ENCODE measurements at places on chromosomes 1 and 21.

DNA sequence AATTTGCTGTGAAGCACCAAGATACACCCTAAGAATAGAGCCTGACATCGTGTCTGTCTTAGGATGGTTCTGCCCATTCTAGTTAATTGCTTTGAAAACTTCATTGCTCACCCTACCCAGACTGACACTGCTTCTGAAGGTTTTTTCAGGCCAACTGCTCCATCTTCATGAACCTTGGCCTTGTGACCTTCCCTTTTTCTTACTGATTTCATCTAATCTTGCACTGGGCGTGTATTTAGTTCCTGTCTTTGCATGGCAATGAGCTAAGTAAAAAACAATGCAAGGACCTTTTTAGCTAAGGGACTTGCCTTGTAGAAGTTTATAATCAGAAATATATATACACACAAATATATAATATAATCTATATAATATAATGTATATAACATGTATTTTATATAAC is 108.0 kb downstream of the PBX1 start:
- DNase-seq = no peak

DNA sequence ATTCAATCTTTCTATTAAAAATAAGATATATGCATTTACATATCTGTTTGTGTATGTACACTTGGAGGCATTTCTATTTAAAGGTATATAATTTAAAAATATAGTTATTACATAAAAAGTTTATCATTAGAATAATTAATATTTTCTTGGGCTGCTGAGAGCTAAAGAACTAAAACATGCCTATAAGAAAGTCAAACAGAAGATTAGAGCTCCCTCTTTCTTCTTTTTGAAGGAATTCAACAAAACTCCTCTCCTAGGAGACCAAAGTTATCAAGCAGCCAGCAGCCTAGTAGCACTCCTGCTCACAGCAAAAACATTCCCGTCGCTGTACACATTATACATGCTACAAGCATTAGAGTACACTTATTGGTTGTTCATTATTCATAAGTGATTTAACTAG is 216.4 kb downstream of the VAV3 start:
- DNase-seq = no peak

DNA sequence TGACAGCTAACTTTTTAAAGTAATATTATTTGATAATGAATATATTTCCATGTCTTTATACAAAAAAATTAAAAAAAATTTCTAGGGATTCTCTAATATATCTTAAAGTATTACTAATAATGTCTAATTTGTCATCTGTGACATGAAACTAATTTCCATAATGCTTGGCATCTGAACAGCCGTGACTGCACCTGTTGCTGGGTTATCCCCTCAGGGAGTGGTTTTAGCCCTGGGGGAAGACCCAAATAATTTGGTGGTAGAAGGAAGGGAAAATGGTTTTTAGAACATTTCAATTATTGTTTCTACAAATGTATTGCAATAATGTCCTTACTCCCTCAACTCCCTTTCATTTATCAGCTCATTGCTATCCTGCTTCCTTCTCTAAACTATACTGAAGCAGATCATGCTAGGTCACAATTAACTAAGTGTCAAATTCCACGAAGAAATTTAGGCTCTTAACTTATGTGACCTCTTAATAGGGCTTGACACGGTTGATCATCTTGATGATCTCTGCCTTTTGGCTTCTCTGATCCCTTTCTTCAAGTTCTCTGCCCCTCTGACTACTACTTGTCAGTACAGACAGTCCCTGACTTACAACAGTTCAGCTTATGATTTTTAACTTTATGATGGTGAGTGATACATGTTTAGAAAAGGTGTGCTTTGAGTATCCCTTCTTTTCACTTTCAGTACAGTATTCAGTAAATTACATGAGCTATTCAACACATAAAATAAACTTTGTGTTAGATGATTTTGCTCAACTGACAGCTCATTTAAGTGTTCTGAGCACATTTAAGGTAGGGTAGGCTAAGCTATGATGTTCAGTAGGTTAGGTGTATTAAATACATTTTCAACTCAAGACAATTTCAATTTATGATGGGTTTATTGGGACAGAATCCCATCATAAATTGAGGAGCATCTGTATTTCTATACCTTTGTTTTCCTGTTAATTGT is 26.4 kb upstream of the DPH5 start:
- DNase-seq = no peak

- no peak for DNase-seq
These were observed 36.9 kb downstream of the ATP1B1 start for GRCh38 chr1:169143346-169143745.

DNA sequence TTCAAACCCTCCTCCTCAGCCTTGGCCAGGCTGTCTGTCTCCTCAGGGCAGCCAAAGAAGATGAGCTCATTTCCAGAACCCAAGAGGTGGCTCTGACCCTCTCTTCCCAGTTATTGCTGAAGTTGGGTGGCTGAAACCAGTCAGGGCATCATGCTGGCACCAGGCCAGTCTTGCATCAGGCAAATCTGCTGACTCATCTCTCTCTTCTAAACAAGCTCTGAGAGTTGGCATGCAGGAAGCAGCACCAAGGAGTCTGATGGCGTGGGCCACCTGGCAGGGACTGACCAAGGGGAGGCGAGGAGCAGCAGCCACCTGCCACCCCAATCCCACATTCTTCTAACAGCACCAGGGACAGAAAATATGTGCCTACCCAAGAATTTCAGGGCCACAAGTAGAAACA is 104.8 kb upstream of the ATP1A1 start:
- DNase-seq = no peak

DNA sequence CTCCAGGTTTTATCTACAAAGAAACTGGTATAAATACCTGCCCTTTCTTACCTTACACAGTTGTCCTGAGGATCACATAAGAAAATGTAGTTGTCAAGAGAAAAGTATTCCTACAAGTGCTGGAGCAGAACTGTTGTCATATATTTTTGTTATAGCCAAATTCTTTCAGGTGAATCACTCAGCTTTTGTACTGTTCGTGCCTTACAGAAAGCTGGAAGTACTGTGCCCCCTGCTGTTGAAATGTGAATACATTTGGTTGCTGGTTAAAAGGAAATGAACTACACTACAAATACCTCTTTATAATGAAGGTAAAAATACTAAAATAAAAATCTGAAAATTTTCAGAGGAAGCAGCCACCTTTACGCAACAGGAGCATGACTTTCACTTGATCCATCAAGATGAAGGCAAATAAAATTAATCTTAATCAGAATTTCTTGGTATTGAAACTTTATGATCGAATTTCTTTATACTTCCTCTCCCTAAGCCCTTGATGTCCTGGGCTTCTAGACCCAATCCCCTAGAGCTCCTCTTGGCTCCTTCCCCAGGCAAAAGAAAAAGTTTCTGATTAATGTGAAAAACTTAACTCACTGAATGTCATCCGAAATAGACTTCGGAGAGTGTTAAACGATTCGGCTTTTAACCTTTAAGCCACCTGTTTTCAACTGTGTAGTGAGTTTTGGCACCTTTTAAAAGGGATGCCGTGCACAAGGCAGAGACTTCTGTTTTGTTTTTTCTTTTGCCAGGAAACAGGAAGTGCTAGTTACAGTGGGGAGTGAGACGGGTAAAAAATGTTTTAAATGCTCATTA is 12.5 kb downstream of the CHML start:
- DNase-seq = no peak

GRCh38 chr1:200873671-200874397 is 1.1 kb downstream of the GPR25 start:
- DNase-seq = no peak

DNA sequence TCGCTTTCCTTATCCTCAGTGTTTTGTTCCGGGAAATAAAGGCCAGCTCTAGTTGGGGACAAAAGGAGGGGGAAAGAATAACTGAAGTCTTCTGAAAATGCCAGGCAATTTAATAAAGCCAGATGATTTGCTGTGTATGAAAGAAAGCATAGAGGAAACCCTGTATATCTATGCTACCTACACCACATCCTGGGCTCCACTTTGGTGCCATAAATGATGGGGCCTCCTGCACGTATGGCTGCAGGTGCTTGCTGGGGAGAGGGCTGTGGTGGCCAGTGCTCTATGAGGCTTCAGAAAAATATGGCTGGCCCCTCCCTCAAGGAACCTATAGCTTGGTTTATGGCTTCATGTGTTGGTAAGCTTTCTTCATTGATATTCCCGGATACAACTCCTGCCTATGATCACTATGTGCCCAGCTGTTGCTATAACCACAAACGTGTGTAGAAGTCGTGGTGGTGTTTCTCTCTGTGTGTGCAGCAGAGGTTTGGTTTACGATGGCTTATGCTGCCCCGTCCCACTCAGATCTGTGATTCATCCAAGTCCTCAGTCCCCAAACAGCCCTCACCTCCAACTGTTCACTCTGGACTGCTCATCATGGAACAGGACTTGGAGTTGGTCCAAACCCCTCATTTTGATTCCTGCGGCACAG is 59.5 kb downstream of the BACE2 start:
- no peak for DNase-seq

- DNase-seq = no peak
These were observed 45.7 kb upstream of the HOOK1 start for GRCh38 chr1:59768792-59769735.

DNA sequence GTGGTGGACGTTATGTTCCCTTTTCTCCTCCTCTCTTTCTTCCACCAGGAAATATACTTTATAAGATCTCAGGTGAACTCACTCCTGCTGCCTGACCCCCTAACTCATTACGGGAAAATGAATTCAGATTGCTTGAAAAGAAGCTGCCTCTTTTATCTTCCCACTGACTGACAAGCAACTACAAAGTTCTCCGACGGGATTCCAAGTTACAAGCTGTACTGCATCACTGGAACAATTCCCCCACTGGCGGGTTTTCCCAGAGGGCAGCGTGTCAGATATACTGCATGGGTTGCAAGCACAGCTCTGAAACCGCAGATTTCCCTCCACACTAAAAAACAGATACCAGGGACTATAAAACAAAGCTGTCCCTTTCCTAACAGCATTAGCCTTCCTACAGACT is 390.6 kb downstream of the KCTD3 start:
- peak; percentile 14 for DNase-seq

- DNase-seq = no peak
These were observed 78.2 kb upstream of the F3 start for GRCh38 chr1:94619731-94620130.

DNA sequence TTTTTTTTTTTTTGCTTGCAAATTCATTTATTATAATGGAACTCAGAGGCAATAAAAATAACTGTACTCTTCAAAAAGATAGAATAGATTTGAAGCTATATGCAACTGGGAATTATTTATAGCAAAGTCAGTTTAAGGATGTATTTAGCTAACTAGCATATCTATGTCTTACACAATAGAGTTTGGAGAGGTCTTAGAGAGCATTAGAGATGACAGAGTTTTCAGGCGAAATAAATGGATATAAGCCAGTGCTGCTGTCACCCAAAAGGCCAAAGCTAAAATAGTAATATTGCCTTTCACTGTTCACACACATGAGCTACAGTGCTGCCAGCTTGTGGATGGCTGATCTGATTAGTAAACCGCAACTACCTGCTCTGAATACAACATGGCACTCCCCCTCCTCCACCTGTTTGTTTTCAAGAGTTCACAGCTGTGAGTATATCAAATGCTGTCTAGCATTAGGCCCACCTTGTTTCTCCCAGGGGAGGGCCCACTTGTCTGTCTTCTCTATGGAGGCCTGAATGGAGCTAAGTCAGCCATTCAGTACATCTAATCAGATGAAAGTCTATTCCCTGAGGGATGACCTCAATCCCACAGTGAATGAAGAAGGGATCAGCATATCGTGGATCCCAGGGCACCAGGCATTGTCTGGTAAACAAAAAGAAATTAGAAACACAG is 25.2 kb upstream of the SSX2IP start:
- DNase-seq = no peak

DNA sequence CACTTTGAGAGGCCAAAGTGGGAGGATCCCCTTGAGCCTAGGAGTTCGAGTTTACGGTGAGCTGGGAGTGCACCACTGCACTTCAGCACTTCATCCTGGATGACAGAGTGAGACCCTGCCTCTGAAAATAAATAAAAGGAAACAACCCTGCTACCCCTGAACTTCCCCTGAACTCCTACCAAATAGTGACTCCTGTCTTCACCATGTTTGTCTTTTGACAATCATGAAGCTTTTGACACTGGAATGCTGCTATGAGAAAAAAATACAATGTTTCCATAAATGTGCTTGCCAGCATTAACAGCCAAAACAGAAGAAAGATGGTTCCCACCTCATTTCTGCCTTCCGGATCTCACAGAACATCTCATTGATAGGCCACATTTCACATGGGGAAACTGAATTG is 10.4 kb downstream of the ZBTB8A start:
- no peak for DNase-seq

DNA sequence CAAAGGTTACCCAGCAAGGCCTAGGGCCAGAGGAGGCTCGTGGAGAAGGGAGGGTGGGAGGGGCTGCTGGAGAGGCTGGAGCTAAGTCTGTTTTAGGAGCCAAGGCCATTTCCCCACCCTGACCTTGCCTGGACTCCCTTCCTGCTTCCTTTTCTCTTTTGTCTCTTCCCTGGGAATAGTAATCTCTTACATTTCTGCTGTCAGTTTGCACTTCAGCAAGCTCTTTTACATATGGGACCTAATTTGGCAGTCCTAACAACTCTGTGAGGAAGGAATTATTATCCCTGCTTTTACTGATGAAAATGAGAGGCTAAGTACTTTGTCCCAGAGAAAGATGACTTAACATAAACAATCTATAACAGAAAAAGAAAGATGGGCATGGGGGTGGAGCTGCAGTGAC is 13.8 kb downstream of the OPTC start:
- no peak for DNase-seq

GRCh38 chr1:27872802-27873551 is 633 bp downstream of the THEMIS2 start:
- DNase-seq = no peak

DNA sequence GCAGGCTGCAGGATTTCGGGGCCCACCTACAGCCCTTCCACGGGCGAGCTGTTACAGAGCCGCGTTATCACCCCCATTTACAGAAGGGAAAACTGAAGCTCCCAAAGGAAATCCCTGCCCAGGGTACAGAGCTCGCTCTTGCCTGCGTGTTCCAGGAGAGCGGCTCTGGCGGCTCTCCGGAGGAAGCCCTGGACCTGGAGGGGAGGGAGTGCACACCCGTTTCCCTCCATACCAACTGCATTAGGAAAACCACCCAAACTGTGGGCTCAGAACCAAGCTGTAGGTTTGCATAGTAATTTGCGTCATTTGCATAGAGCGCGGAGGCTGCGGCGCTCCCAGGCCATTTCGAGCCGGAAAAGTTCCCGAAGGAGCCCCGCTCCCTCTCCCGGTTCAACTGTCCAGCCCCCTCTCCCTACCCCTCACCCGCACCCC is 24.7 kb upstream of the ADGRB2 start:
- no peak for DNase-seq

GRCh38 chr1:231885209-231885854 is 258.7 kb downstream of the DISC1 start:
- DNase-seq = no peak

DNA sequence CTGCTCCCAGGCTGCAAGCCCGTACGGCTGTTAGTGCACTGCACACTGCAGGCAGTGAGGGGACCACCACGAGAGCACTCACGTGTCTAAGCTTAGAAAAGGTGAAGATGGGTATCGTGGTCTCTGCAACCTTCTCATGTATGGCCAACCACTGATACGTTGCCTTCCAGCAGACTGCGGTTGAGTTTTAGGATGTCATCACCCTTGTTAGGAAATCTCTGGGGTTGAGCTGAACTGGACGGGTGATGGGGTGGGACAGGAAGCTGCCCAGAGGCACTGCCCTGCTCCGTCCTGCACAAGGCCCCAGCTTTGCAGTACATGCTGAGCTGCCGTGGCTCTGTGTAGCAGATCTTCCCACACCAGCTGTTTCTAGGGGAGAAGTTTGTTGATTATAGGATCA is 43.3 kb downstream of the FAAP20 start:
- no peak for DNase-seq

Data from renal cortex interstitium (tissue), 15 donors.